ENCODE measurements at places on chromosomes 1 and 21.

GRCh38 chr1:154957091-154957657, 1.3 kb upstream of the PBXIP1 start:
- no peak for DNase-seq

DNA sequence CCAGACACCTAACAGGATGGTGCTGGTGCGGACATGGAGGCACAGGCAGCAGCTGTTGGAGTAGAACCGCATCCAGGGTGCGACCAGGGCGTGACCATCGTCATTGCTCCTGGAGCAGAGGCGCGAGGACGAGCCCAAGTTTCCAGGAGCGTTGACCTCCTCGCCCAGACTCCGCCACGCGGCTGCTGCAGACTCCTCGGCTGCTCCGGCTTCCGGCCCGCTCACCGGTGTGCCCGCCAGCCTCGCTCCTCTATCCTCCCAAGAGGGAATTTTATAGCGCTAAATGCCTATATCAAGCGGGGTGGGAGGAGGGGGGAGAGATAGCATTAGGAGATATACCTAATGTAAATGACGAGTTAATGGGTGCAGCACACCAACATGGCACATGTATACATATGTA, 5.3 kb upstream of the S100A12 start:
- no peak for DNase-seq

DNA sequence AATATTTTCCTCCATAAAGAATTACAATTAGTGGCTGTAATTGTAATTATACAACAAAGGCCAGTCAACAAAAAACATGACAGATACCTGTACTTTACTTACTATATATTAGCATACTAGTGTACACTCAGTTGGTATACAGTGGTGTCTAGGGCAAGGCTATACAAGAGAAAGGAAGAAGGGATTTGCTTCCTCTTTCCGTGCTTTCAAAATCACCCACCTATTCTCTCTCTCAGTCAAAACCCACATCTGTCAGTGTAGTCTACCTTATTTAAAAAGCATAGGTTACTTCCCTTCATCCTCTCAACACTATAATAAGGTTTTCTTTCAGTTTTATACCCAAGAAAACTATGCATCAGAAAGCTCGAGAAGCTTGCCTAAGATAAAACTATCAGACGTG, 355.8 kb upstream of the NR5A2 start:
- no peak for DNase-seq

GRCh38 chr1:94970783-94971182, 43.9 kb upstream of the CNN3 start:
- DNase-seq, result no peak

DNA sequence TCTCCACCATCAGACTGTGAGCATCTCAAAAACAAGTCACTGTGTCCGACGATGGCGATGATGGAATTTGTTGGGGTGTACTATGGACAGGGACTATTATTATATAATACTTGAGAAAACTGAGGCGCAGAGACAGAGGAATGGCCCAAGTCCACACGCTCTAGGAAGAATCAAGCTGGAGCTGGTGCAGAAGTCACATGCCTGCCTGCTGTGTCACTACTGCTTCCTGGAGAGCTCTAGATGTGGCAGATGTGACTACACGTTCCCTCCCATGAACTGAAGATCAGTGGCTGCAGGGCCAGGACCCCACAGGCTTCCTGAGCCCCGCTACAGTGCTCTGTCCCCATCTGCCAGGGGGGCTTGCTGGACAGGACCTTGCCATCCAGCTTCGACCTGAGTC, 56.9 kb downstream of the TRABD2B start:
- no peak for DNase-seq

GRCh38 chr1:79745929-79746328, 739.4 kb upstream of the ADGRL4 start:
- no peak for DNase-seq

GRCh38 chr1:215076322-215076721, 6.2 kb upstream of the KCNK2 start:
- no peak for DNase-seq

DNA sequence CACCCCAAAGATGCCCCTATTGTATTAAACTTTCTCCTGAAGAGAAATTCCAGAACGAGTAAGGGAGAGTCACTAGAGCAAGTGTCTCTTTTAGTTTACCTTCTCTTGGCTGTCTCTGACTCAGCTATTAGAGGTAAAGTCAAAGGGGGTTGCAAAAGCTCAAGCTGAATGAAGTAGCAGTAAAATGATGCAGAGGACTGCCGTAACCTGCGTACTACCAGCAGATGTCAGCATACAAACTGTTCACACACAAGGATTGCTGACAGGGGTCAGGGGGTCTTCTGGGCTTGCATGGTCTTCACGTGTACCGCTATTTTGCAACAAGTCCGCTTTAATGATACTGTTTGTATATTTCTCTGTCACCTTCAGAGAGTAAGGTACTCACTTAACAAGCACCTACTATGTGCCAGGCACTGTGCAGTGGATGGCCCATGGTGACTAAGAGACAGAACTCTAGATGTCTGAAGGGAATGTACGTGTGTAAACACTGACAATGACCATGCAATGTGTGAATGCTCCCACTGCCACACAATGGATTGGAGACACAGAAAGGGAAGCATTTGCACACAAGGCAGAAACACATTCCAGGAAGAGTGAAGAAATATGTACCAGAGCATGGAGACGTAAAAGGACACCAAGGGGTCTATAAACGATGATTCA, 34.9 kb downstream of the CHML start:
- no peak for DNase-seq

GRCh38 chr21:34635307-34635706, 20.4 kb upstream of the RCAN1 start:
- no peak for DNase-seq

DNA sequence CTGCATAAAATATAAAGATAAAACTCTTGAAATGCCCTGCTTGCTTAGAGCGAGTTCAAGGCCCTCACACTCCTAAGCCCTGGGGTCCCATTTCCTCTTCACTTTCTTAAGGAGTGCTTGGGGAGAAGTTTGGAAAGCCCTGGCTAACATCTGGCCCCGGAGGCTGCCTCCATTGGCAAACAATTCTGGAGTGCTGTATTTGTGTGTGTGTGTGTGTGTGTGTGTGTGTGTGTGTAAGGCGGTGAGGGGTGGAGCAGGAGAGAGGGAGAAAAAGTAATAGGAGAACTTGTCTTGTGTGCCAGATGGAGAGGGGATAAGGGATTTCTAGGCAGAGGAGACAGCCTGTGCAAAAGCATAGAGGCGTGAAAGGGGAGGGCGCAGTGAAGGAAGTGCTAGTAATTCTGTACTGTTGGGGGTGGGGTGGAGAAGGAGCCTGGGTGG, 578 bp upstream of the TRIM62 start:
- no peak for DNase-seq

Measured in activated effector memory CD4-positive, alpha-beta T cell treated with anti-CD3 and anti-CD28 coated beads, Interleukin-2, amount 50 U/mL, for 16 hours (primary cell).